ENCODE measurements at places on chromosomes 2 and 18. TPM values are rescaled to one million over a fixed set of nuclear protein-coding genes. Genes with fewer than 3 reads are reported as not detected.

Gene SOWAHC
- total RNA-seq: 15.5 TPM

Gene FAM237A
- total RNA-seq: not detected

Gene SERPINB2
- 45.2 TPM for total RNA-seq

Gene ONECUT2
- total RNA-seq: 6.8 TPM

Gene CCDC178
- 0.74 TPM for total RNA-seq

Gene UCN
- 0.74 TPM for total RNA-seq

Gene TSGA10
- total RNA-seq: 10.9 TPM

Gene SLC1A4
- 11.3 TPM for total RNA-seq

GRCh38 chr2:25178976-25179375, 10.6 kb upstream of the POMC start:
- no peak for DNase-seq

DNA sequence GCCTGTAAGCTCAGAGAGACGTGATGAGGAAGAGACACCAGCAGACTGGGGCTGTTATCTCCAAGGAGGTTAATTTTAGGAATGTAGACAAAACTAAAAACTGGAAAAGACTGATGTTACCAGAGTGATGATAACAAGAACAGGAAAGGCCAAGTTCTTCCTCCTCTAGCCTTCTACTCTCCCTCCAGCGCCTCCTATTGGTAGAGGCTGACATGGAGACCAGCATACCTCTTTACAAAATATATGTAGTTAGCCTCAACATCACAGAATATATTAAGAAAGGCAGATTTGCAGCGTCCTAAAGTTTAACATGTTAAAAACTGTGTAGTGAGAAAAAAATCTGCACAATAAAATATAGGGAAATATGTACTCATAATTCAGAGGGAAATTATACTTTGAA, 66.0 kb downstream of the TCF4 start:
- no peak for DNase-seq

DNA sequence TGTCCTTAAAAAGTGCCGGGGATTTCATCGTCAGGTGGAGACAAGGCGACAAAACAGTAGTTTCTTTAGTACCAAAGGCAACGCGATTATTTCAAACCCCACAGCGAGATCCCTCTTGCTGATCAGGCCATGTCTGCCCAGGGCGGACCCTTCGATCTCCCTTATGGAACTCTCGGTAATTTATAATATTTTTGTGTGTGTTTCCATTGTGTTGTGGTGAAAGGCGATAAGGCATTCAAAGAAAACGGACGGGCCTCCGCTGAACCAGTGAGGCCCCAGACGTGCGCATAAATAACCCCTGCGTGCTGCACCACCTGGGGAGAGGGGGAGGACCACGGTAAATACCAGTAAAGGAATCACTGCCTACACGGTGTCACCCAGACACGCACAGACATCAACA, 1.4 kb upstream of the GAD1 start:
- DNase-seq: no peak

DNA sequence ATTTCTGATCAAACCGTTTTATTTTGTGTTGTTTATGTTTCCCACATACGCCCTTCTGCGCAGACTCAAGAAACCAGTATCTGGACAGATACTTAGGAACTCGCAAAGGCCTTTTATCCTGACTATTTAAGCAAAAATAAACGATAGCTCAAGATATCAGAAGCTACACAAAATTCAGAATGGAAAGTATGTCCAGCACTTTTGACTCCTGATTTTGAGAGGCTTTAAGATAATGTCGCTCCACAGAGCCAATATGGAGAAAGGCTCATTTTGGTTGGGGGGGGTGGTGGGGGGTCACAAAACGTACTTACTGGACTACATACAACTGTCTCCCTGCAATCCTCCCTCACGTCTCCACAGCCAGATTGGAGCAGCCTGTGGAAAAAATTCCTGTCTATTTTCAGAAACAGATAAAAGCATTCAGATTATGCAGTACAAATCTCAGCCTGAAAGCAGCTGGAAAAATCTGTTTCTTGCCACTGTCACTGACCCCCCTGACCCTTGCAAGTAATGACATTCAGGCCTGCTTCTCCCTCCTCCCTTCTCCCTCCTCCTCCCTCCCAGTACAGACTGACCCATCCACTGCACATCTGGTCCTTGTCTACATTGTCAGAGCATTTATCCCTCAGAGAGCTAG, 34.9 kb upstream of the LCLAT1 start:
- DNase-seq: no peak

- peak; percentile 51 for DNase-seq
Observed at GRCh38 chr2:85695691-85696668, 1.8 kb downstream of the GNLY start.

DNA sequence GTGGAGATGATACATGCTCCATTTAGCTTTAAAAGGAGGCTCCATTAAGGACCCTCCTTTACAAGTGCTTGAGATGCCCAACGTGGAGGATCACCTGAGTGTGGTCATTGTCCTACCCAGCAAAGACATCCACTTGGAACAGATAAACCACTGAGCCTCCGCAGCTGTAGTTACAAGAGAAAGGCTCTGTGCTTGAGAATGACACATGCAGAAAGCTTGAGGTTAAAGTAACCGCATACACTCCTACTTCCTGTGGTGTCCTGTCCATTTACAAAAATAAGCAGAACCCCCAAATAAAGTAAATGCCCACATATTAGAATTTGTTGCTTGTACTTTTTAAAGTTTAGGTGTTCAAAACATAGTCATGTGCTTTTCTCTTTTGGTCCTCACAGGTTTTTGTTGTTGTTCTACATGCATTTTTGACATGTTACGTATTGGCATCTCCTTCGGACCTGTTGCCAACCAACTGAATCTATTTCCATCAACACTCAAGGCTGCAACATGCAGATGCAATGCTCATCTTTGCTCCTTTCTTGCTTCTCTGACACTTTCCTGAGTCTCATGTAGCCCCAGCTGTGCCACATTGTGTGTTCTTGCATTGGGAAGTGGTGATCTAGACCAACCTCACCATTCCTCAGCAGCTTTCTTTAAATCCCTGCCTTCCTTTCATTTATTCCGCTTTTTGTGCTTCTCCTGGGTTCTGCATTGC, 56.0 kb downstream of the SERPINB7 start:
- no peak for DNase-seq

DNA sequence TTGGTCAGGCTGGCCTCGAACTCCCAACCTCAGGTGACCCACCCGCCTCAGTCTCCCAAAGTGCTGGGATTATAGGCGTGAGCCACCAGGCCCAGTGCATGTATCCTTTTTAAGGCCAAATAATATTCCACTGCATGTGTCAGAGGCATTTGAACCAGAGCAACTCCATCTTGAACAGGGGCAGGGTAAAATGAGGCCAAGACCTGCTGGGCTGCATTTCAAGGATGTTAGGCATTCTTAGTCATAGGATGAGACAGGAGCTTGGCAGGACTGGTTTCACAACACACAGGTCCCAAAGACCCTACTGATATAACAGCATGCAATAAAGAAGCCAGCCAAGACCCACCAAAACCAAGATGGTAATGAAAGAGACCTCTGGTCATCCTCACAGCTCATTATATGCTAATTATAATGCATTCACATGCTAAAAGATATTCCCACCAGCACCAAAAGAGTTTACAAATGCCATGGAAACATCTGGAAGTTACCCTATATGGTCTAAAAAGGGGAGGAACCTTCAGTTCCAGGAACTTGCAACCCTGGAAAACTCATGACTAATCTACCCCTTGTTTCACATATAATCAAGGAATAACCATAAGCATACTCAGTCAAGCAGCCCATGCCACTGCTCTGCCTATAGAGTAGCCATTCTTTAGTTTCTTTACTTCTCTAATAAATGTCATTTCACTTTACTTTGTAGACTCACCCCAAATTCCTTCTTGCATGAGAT, 204.6 kb downstream of the RAB3GAP1 start:
- no peak for DNase-seq

- no peak for DNase-seq
Observed at GRCh38 chr2:43943809-43944452, 51.9 kb downstream of the LRPPRC start.

DNA sequence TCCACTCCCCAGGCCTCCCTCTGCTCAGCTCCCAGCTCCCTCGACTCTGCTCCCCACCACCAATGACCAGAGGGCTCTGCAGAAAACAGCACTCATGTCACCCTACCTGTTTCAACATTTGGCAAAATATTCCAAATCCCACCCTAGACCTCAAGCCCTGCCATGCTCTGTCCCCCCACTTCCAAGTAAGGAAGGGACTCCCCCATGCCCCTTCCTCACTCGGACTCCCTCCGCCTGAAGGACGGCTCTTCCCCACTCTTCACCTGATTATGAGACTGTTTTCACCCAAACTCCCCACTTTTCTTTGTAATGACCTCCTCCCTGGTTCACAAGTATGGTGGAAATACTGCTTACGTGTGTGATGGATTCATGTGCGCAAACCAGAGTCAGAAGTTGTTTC, 208.4 kb downstream of the MGAT5 start:
- DNase-seq: peak; percentile 37

- DNase-seq: no peak
Observed at GRCh38 chr2:29687121-29687520, 234.3 kb downstream of the ALK start.

DNA sequence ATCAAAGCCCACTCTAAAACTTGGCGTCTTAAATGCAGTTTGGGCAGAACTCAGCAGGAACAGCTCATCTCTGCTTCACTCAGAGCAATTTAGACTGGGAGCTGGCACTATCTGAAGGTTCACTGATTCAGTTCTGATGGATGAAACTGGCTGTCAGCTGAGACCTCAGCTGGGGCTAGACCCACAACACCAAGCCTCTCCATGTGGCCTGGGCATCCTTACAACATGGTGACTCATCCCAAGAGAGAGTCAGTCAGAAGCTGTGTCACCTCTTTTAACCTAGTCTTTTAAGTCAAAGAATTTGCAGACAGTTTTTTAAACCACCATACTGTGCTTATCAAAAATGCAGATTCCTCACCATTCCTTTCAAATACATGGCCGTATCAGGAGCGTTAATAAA, 62.6 kb upstream of the ZNF397 start:
- no peak for DNase-seq

GRCh38 chr2:44932564-44933392, 8.7 kb upstream of the SIX3 start:
- no peak for DNase-seq

DNA sequence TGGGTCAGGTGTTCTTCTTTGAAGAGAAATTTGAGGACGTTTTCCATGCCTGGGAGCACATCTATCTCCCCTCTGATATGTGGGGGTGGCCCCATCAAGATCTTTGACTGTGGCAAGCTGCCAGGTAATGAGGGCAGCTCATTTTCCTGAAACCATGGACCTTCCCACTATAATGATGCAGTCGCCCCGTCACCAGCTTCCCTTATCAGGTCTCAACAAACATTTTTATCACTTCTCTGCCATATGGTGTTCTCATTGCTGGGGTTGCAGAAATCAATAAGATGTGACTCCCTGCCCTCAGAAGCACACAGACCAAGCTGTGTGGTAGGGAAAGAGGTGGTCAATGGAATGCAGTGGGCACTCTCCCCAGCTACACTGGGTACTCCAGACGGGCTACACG, 48.4 kb upstream of the B3GNT7 start:
- no peak for DNase-seq

DNA sequence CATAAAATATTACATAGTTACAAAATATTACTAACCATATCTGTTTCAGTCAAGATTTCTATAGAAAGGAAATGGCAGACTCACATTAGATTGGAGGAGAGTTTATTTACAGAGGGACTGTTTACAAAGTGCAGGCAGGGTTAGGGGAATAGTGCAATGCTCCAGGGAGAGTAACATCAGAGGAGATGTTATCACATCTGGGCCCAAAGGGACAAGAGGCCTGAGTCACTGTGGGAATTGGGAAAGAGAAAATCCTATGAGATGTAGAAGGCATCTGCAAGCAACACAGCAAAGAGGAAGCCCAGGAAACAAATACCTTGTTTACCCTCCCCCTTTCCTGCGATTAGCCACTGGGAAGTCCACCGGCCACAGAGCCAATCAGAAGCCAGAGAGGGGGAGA, 227.3 kb upstream of the TANK start:
- no peak for DNase-seq

- DNase-seq: no peak
Observed at GRCh38 chr18:65737471-65737955, 13.3 kb upstream of the CDH7 start.

DNA sequence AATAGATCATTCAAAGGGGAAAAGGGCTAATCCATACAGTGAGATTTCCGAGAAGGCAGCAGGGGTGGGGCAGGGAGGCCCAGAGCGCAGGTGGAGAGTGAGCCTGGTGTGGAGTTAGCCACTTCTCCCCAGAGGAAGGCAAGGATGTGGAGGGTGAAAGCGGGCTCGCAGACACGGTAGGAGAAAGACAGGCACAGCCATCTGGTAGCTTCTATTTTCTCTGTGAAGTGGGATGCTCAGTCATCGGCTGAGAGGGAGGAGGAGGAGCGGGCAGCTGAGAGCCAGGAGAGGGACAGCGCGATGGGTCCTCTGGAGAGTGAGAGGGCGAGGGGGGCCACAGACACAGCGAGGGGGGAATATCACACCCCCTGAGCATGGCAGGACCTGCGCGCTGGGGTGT, 153.3 kb upstream of the NDUFV2 start:
- no peak for DNase-seq

DNA sequence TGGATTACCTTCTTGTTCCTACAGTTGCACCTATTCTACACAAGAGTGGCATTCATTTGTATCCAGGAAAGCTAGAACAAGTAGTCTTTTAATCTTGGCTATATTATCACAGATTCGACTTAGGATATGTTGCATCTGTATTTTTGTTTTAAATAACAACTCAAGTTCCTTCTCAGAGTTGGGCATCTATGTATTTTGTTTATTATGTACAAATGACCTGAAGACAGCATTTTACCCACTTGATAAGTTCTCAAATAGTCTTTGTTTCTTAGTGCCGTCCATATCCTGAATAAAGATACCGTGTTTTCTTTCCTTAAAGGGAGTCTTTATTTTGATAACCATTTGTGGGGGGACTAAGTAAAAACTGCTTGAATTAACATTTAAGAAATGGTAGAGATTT, 2.9 kb downstream of the ITPRID2 start:
- DNase-seq: no peak

- no peak for DNase-seq
Observed at GRCh38 chr2:150479075-150479915, 8.2 kb downstream of the RND3 start.

DNA sequence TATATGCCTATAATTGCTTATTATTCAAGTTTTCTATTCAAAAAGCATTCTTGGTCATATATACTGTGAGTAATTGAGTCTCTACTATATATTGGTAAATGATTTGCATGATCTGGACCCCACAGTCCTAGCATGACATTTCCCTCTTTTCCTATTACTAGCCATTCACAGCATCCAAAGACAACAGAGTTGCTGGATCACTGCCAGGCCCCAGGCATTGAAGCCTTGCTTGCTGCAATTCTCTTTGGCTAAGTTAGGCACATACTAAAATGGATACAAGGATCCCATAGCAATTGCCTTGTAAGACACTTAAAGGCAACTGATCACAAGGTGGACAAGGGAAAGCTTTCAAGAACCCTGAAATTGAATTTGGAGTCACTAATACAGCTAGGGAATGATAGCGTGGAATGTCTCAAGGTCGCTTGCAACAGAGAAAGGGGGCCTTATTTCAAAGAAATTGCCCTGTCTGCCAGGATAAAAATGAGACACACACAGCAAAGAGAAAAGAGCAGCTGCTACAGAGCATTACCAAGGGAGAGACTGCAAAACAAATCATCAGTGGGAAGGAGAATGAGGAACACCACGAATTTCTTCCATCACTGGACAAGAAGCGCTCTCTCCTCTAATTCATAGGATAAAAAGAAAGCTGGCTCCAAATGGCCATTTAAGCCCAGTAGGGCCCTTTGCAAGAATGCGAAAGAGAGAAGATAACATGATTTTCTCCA, 77.1 kb upstream of the EPHA4 start:
- DNase-seq: no peak

GRCh38 chr2:168515502-168515901, 59.4 kb downstream of the CERS6 start:
- DNase-seq: no peak

- no peak for DNase-seq
Observed at GRCh38 chr18:50627594-50628532, 68.0 kb downstream of the MAPK4 start.

Measured in type B pancreatic cell (in vitro differentiated cells).